T-helper 9 cell (primary cell): ENCODE measurements at places on chromosomes 11 and 22.

GRCh38 chr11:71499125-71499524, 27.9 kb upstream of the KRTAP5-7 start:
- no peak for DNase-seq

DNA sequence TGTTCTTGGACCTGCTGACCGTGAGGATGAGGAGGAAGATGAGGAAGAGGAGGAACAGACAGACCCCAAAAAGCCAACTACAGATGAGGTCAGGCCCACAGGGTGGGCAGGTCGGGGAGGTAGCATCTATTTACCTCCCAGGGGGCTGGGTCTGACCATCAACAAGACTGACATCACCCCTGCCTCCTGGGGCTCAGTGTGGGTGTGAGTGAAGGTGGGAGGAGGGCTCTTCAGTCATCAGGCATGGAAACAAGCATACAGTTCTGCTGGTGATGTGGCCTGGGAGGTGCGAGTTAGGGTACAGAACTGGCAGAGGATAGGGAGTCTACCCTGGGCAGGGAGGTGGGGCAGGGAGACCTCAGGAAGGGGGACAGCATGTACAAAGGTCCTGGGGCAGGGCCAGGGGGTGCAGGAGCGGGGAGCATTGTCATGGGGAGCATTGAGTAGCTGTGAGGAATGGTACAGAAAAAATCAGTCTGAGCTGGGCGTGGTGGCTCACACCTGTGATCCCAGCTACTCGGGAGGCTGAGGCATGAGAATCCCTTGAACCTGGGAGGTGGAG, 8.9 kb downstream of the PLCB3 start:
- no peak for DNase-seq

DNA sequence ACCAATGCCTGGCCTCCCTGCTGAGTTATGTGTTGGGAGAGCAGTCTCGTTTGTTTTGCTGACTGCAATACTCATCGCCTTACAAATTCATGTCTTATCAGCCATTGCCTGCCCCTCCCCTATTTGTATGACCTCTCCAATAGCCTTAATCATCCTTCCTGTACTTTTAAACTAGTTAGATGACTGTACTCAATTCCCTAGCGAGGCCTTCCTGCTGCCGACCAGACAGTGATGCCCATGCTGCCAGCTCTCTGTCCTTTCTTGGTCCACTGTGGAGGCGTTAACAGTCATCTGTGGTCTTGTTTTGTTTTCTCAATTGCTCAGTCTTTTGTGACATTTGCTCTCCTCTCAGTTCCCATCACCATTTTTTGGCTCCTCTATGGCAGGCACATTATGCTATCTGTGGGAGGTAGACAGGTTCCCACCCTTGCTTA, 20.3 kb upstream of the YPEL1 start:
- no peak for DNase-seq

GRCh38 chr11:844693-845644, 2.3 kb downstream of the TSPAN4 start:
- no peak for DNase-seq
